ENCODE measurements at places on chromosomes 5 and 9.
A peak's percentile ranks its signal among the peaks of the same experiment; 100 is the strongest.

DNA sequence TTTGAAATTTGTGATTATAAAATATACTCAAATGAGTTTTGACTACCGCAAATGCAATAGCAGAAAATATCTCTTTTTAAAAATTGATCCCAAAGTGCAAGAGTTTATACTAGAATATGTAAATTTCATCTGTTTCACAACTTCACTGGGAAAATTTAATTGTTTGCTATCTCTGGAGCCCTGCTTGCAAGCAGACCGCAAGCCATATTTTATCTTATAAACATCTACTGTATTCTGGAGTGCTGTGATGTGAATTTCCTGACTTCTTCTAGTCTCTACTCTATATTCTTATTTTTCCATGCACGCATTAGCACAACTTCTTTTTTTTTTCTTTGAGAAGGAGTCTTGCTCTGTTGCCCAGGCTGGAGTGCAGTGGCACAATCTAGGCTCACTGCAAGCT lies 98.7 kb downstream of the DROSHA start:
- DNase-seq = no peak

DNA sequence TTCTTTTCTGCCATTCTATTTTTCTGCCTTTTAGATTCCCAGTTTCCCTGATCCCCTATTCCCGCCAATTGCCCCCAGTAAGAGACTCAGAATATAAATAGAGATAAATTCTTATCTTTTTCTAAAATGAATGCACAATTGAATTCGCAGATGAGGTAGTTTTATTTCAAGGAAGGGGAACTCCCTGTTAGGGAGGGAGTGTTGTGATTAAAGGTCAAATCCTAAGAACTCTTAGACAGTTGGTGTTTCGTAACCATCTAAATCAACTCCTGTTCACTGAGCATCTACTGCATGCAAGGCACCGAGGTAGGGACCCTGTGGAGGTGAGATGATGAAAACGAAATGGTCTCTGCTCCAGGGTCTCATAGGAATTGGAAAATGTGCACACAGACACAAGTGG lies 7.7 kb upstream of the MAP3K1 start:
- DNase-seq = no peak

GRCh38 chr5:73729329-73729728 lies 103.3 kb downstream of the ARHGEF28 start:
- no peak for DNase-seq

DNA sequence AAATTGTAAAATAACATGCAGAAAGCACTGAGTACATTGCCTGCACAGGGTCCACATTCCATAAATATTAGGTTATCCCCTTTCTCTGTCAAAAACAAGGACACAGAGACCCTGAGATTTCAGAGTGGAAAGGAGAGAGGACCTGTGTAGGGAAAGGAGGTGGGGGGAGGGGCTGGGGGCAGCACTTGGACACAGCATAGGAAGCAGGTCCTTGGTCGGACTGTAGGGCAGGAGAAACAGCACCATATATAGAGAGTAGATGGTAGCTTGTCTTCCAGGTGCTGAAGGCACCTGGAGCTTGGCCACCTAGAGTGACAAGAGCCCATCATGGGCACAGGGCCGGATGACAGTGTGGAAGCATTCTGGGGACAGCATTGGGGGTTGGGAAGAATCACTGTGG lies 2.4 kb downstream of the TPM2 start:
- DNase-seq = no peak

DNA sequence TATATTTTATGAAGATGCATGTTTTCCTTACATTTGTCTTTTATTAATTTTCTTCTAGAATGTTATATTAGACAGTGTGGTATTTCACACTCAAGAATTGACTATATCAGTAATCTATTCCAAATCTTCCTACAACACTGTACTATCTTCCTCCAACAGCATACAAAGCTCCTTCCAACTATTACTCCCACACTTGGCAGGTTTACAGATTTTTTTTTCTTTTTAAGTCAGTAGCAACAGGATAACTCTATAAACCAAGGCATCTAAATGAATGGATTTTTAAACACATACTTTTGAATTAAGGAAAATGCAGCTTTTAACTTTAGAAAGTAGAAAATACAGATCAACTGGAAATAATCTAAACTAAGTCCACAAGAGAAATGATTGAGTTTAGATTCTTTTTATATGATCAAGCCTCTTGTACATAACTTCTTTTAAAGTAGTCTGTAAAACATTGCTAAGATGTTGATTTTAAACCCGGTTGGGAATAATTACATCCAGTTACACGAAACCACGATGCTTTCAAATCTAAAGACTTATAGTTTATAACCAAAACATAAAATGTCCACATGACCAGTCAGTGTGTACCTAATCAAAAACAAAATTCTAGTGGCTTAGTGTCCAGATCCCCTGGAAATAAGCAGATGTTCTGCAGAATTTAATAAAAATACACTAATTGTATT lies 281.6 kb downstream of the ADAMTS6 start:
- DNase-seq = no peak

GRCh38 chr5:72653586-72653985 lies 146.4 kb upstream of the ZNF366 start:
- no peak for DNase-seq

DNA sequence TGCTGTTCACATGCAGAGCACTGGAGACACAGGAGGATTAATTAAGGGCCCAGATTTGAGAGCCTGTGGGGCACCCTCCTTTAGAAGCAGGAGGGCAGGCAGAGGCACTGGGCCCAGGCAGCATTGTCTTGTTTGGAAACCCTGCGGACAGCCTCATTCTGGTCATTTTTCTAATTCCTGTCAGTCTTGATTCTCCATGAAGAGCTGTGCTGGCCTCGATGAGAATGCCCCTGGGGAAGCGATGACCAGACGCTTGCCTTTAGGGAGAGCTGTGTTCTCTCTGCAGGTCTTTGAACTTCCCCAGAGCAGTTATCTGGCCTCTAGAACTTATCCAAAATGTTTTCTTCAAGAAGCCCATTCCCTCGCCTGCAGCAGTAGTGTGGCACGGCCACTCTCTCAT lies 117.8 kb upstream of the PTCH1 start:
- DNase-seq = no peak

GRCh38 chr5:157603333-157604190 lies 28.0 kb upstream of the ADAM19 start:
- DNase-seq = no peak

GRCh38 chr5:6545036-6545693 lies 87.7 kb downstream of the NSUN2 start:
- DNase-seq = no peak

DNA sequence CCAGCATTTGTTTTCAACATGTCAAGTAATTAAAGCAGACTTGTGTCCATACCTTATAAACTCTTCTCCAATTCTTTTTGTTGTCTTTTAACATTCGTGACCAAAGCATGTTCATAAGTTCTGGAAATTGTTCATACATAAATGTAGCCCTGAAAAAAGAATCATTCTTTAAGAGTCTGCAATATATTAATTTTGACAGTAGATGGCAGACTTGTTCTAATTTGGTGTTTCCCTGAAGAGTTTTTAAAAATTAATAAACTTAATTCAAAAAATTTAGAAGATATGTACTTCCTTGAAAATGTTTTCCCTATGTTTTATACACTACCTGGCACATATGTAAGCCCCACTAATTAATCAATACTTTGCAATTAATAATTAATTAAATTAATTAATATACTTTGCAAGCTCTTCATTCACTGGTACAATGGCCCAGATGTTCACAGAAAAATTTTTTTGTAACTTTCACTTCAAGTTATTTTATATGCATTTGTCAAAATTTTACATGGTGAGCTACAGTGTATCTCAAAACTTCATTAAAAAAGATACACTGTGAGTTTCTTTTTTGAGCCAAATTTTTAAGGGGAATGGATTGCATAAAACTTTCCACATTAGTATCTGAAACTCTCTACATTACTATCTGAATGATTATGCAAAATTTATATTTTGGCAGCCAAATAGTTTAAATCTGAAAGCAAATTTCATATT lies 42.1 kb downstream of the CLINT1 start:
- DNase-seq = peak; percentile 48

GRCh38 chr9:69594180-69594579 lies 78.0 kb downstream of the APBA1 start:
- no peak for DNase-seq

GRCh38 chr5:144596517-144596916 lies 425.8 kb downstream of the KCTD16 start:
- DNase-seq = no peak

DNA sequence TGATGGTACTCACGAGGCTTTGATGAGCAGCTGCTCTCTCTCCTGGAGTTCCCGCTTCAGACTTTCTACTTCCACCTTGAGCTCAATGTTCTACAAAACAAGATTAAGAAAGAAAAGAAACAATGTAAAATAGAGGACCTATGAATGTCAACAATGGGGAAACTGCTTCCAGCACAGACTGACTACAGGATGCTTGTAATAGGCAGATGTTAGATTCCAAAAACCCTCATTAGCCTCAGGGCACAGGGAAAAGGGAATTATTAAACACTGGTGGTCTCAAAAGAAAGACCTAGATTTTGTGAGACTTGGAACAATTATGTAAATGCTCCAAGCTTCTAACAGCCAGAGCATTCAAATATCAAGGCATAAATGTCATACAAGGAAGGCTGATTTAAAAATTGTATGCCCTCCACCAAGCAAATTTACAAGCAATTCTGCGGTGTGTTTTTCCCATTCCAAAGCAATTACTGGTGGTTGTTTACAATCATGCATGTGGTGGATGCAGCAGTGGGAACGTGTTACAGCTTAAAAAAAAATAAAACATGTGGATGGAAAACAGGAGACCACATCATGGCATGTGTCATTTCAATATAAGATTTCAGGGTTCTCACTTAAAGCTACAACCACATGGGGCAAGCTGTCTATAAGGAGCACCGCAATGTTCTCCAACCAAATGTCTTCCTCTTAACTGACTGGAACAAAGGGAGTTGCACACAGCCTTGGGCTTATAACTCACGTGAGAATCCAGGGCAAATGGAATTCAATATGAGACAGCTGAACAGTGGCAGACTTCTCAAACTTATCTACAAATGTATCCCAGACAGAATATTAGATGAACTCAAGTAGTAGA lies 34.0 kb downstream of the CDK5RAP2 start:
- no peak for DNase-seq

- no peak for DNase-seq
These were observed 459.5 kb upstream of the PTGER4 start for GRCh38 chr5:40220260-40220659.

DNA sequence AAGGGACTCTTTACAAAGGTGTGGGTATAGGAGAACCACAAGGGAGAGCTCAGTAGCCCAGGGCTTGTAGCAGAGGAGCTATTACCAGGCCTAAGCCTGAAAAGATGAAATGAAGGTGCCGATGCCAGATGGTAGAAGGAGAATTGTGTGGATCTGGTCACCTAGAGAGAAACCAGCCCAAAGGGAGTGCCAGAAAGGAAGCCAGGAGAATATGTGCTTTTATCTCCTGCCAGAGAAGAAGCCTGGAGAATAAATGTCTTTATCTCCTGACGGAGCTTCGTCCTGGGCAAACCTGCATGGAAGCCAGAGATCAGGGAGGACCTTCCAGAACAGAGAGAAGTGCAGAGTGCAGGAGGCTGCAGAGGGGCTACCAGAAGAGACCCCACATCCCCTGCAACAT lies 142.6 kb downstream of the MED10 start:
- DNase-seq = no peak

DNA sequence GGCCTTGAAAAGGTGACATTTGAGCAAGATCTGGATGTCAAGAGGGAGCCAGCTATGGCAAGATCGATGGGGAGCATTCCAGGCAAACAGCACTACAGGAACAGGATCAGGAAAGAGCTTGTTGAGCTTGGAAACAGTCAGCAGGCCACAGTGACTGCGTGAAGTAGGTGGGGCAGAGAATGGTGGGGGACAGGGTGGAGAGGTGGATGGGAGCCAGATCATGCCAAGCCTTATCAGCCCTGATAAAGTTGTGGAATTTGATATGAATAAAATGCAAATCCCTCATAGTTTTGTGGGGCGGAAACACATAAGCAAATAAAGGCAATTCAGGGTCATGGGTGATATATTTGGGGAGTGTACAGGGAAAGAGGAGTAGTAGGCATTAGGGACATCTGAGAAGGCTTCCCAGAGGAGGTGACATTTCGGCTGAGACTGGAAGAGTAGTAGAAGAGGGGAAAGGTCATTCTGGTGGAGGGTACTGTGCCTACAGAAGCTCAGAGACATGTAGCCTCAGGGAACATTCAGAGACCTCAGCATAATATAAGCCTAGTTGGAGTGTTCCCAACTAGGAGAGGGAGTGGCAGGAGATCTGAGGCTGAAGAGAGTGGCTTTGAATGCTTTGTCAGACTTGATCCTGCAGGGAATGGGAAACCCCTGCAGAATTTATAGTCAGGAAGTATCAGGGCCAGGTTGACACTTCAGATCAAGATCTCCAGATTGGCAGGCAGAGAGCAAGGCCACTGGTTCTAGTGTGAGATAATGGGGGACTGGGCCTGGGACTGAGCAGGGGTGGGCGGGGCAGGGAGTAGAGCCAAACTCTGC lies 9.7 kb upstream of the CYSTM1 start:
- DNase-seq = peak; percentile 38

DNA sequence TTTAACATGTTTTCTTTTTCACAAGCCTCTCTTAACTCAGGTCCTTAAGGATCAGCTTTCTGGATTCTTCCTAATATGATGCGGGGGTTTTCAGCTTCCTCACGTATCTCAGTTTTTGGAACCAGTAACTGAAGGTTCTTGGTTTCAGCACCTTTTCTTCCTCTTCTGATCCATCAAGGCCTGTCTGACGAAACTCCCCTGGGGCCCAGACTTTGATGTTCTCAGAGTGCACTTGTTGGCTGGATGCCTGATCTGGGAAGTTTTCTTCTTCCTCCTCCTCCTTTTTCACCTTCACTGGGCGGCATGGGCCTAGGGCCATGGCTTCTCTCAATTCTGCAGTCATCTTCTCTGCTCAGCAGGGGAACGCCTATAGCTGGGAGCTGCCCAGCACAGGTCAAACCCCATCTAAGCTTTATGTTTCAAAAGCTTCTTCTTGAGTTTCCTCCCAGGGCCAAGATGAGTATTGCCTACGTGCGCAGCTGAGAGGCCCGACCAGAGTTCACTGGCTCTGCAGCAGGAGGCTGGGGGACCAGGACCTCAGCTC lies 44.8 kb downstream of the GHR start:
- DNase-seq = no peak

GRCh38 chr9:86721843-86722705 lies 225.2 kb downstream of the GAS1 start:
- DNase-seq = no peak

DNA sequence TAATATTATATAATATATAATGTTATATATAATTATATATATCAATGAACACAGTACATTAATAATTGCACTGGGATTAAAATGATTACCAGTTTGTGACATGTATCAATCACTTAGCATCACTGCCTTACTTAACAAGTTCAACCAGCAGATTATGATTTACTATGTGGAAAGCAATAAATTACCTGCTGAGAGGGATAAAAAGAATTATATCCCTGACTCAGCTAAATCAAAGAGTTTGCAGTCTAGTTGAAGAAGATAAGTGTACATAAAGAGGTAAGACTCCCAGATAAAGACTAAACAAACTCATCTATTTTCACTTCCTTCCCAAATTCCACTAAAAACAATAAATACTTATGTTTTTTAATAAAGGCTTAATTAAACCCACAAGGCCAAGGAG lies 11.2 kb downstream of the PLAA start:
- no peak for DNase-seq

- no peak for DNase-seq
These were observed 72.0 kb downstream of the FAM78A start for GRCh38 chr9:131204285-131204684.

- no peak for DNase-seq
These were observed 28.8 kb downstream of the JAKMIP2 start for GRCh38 chr5:147753765-147754164.

- DNase-seq = no peak
These were observed 176.6 kb downstream of the ZNF462 start for GRCh38 chr9:107039542-107039941.

GRCh38 chr5:96468956-96469355 lies 35.9 kb upstream of the PCSK1 start:
- no peak for DNase-seq

- no peak for DNase-seq
These were observed 381.2 kb upstream of the PDE4D start for GRCh38 chr5:60274747-60275146.

All from erythroblast (primary cell).